ENCODE measurements at places on chromosomes 7 and 10.
A peak's percentile ranks its signal among the peaks of the same experiment; 100 is the strongest.

GRCh38 chr10:93917064-93917391, 23.2 kb downstream of the SLC35G1 start:
- no peak for DNase-seq

- no peak for DNase-seq
These were observed 118.0 kb downstream of the RAB11FIP2 start for GRCh38 chr10:117928741-117929140.

GRCh38 chr10:88221010-88221973, 357.9 kb downstream of the PTEN start:
- DNase-seq = no peak

GRCh38 chr10:126701526-126701925, 31.0 kb upstream of the C10orf90 start:
- no peak for DNase-seq

DNA sequence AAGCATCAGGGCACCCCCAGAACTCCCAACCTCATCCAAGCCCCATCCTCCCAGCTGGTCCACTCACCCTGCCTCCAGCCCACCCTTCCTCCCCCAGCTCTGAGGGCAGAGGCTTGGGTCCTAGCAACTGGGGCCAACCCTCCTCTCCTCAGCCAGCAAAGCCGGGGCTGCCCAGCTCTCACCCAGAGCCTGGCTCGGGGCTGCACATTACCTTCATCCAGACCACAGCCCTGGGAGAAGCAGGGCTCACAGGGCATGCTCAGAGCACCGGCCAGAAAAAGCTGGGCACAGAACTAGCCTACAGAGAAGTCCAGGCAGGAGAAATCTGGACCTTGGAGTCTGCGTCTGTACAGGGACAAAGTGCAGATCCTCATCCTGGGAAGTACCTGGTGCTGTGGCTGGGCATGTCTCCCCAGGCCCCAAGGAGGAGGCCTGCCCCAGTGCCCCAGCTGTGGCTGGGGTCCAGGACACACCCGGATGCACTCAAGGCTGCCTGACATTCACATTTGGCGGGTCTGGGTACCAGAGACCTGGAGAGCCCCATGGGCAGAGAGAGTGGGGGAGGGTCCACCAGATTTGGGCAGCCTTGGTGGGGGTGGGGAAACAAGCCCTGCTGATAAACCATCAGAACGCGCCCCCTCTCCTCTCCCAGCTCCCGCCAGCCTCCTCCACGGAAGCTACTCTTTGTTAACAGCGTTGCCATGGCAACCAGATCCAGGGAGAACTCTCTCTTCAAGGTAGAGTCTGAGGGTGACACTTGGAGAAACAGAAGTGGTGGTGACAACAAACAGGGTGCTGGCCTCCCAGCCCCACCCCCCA, 5.1 kb downstream of the RASGEF1A start:
- DNase-seq = peak; percentile 92

GRCh38 chr7:155715111-155715805, 70.8 kb downstream of the RBM33 start:
- DNase-seq = no peak

GRCh38 chr7:143418681-143419458, 10.2 kb upstream of the EPHA1 start:
- no peak for DNase-seq

GRCh38 chr7:44094365-44094764, 9.8 kb upstream of the AEBP1 start:
- DNase-seq = no peak

- no peak for DNase-seq
These were observed 9.4 kb upstream of the CLDN3 start for GRCh38 chr7:73779517-73779916.

DNA sequence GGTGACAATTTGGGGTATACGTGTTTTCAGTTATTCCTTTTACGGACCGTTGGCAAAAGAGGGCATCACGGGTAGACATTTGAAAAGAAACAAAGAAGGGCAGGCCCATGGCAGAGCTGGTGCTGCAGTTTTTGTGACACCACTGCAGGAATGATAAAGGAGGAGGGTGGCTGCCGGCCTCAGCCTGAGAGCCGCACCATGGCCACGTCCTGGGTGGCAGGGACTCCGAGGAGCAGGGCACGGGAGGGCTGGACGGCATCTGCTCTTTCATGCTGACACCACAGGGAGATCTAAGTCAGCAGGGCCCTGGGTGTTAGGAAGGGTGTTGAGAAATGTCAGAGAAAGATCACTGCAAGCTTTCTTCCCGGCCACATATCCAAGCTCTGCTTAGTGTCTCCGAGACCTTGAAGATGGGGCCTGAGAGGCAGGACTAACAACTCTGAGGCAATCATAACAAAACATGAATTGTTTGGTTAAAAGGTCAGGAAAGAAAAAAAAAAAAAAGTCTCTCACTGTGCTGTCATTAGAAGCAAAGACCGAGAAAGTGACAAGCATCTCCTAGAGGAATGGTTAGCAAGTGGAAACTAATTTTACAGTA, 36.6 kb downstream of the INSYN2A start:
- no peak for DNase-seq

DNA sequence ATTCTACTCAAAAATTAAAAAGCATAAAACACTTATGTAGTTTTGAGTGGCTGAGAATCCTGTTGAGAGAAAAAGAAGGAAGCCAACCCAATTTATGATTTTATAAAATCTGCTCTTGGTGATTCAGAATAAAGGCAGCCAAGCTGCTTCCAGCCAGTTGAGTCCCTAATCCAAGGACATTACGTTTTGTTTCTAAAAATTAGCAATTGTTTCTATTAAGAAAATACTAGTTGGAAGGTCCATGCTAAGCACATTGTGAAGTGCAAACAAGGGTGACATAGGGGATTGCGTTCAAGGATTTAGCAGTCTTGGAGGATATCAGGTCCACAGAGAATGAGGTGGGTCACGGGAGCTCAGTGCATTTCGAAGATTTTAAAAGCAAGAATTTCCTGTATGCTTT, 987.7 kb downstream of the TYW1 start:
- no peak for DNase-seq

DNA sequence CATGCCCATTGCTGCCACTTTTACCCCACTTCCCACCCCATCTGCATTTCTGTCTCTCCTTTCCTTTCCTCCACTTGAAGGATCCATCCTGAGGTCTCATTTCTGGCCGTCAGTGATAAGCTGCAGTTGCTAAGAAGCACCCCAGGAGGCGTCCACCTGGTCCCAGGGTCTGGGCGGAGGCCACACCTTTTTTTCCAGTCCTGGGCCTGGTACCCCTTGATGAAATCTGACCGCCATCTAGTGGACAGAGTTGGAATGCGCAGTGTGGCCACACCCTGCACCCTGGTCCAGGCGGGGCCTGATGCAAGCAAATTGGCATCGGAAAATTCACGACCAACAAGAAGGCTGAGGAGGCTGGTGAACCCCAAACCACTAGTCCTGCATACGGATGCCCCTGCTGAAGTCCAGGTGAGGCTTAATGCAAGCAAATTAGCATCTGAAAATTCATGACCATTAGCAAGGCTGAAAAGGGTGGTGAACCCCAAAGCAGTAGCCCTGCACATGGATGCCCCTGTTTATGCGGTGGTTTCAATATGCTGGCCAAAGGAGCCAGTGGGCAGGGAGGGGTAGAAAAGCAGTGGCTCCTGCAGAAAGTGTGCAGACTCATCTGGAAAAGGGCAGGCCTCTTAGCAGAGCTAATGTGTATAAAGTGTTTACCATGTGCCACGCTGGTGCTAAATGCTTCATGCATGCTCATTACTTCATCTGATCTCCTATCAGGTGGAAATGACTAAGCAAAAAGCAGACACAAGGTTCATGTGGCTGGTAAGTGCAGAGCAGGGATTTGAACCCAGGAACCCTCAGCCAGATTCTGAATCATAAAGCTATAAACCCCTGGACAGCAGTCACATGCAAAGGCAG, 43.2 kb downstream of the GPAM start:
- peak; percentile 86 for DNase-seq

DNA sequence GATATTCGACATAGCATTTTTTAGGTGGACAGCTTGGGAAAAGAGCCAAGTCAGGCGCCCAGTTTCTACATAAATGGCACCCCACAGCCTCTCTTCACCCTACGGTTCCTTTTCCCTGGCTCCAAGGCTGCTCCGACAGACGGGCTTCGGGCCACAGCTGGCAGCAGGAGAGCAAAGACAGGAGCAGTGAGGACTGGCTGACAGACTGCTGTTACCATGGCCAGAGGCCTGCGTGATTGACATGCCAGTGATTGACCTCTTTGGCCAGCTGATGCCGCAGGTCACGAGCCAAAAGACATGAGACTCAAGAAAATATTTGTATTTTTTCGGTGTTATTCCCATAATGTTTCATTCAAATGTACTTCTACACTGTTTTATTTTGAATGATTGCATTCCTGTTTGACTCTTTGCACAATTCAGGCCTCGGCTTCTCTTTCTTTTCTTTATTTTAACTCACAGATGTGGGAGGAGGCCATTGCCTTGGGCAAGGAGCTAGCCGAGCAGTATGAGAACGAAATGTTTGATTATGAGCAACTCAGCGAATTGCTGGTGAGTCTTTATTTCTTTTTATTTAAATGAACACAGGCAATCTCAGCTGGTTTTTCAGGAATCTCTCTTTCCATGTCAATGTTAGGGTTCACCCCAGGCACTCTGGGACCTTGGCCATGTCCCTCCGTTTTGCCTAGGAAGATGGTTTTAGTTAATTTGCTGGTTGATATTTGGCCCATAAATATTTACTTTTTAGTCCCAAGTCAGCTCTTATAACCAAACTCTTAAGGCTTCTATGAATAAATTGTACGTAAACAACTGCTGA, 146.3 kb upstream of the NPS start:
- no peak for DNase-seq

DNA sequence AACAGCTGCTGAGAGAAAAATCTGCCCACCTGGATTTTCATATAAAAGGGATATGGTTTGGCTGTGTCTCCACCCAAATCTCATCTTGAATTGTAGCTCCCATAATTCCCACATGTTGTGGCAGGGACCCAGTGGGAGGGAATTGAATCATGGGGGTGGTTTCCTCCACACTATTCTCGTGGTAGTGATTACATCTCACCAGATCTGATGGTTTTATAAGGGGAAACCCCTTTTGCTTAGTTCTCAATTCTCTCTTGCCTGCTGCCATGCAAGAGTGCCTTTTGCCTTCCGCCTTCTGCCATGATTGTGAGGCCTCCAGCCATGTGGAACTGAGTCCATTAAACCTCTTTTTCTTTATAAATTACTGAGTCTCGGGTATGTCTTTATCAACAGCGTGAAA, 20.8 kb upstream of the MKI67 start:
- no peak for DNase-seq

GRCh38 chr10:21473541-21473940, 51.9 kb downstream of the SKIDA1 start:
- DNase-seq = no peak

Measured in H7 (cell line).